HepG2 (cell line): ENCODE measurements at places on chromosomes 1 and 21. TPM values are rescaled to one million over a fixed set of nuclear protein-coding genes. Genes with fewer than 3 reads are reported as not detected.

DNA sequence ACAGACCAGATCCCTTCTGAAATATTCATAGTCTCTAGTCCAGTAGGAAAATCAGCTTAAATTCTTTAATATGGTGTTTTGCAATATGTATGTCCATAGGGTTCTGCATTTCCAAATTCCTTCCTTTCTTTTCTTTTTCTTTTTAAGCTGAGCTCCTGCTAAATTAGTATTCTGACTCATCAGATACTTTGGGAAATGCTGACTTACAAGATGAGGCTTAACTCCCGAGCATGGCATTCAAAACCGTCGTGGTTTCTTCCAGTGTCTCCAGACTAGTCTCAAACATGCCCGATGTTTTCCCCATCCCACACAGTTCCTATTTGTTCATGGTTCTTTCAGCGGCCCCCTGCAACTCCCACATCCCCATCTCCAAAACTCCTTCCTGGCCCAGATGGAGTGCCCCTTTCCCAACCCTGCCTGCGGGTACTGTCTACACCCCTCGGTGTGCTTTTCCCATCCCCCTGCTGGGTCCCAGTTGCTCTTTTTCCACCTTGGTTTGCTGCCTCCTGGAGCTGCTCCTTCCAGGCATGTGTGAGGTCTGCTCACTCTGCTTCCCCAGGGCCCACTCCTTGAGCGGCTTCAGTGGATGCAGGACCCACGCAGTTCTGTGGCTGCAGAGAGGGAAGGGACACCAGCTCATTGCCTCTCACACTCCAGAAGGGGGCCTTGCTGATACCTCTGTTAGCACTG is 19.5 kb upstream of the ETV3 start:
- DNase-seq = no peak

Gene RSPO1
- total RNA-seq = not detected in 2 replicates

GRCh38 chr1:116521186-116521585 is 49.6 kb downstream of the CD58 start:
- DNase-seq = no peak

Gene HSPB7
- total RNA-seq = not detected in 2 replicates

Gene FALEC
- 0.71 TPM in 1 of 2 replicates, not detected in the other for total RNA-seq

Gene FBXO28
- 29.1 and 38.2 TPM in 2 replicates for total RNA-seq

DNA sequence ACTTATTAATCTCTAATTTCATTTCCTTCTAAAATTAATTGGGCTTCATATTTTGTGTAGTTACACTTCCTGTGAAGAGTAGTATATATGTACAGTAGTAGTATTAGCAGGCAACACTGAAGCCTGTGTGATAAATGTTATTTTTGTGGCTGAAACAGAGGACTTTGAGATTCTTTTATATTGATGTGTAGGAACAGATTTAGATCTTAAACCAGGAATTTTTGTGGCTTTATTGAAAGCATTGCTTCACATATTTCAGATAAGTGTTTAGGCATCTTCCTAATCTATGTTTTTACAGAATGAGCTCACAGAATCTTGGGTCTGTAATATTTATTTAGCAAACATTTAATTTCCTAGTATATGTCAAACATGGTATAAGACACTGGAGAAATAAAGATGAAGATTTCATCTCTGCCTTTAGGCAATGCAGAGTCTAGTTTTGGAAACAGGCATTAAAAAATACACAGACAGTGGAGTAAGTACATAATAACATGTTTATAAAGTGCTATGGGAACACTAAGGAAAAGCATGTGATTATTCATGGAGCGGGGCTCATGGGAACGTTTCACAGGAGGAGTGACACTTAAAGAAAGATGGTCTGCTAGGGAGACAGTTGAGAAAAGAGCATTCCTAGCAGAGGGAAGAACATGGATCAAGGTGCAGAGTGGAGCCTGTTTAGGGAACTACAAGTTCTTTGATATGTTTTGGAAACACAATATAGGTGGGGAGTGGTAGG is 52.7 kb downstream of the MIGA1 start:
- DNase-seq = no peak

Gene HRNR
- not detected in 2 replicates for total RNA-seq

Gene ZNF683
- not detected in 2 replicates for total RNA-seq

DNA sequence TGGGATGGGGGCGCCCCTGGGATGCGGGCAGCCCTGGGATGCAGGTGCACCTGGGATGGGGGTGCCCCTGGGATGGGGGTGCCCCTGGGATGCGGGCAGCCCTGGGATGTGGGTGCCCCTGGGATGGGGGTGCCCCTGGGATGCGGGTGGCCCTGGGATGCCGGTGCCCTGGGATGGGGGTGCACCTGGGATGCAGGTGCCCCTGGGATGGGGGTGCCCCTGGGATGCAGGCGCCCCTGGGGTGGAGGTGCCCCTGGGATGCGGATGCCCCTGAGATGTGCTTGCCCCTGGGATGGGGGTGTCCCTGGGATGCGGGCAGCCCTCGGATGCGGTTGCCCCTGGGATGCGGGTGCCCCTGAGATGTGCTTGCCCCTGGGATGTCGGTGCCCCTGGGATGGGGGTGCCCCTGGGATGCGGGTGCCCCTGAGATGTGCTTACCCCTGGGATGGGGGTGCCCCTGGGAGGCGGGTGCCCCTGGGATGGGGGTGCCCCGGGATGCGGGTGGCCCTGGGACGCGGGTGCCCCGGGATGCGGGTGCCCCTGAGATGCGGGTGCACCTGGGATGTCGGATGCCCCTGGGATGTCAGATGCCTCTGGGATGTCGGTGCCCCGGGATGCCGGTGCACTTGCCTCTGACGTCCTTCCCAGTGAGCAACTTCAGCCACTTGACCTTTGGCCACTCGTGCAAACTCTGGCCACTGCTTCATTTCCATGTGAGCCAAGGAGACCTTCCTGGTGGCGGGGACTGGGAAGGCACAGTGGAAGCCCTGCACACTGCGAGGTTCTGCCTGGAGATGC is 37.3 kb upstream of the SLC19A1 start:
- DNase-seq = no peak
